Stimulated activated CD8-positive, alpha-beta memory T cell treated with anti-CD3 and anti-CD28 coated beads, Interleukin-12 subunit alpha, Interleukin-12 subunit beta, amount 100 ng/mL, for 1 hour (primary cell): ENCODE measurements at places on chromosomes 16 and 17.

DNA sequence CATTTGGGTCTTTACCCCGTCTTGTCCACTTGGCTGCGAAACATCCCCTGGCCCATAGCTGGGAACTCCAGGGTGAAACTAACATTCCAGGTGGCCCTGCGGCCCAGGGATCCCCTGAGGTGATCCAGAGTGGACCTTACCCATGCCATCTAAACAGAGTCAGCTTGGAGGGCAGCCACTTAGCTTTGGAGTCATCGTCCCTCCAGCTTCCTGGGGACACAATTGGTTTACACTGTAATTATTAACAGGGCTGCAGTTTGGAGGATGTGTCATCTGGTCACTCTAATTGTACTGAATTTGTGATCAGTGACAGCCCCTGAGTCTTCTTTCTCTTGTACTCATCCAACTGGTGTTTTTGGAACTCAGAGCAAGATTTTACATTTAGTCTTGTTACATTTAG is 149.9 kb downstream of the ENGASE start:
- no peak for DNase-seq

DNA sequence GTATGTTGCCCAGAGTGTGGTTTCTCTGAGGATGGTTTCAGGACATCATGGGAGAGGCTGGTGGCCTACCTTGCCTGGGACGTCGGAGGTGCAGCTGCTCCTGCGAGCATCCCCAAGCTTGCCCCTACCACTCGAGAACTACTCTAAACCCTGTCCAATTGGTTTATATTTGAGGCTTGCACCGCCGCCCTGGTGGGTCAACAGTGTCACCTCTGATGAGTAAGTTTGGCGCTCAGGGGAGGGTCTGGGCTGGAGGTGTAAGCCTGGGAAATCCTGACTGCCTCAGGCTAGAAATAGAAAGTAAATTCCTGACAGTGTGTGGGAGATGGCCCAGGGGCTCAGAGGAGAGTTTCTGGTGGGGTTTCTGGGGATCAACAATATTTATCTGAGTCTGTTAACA is 48.2 kb downstream of the CCDC42 start:
- DNase-seq: no peak

DNA sequence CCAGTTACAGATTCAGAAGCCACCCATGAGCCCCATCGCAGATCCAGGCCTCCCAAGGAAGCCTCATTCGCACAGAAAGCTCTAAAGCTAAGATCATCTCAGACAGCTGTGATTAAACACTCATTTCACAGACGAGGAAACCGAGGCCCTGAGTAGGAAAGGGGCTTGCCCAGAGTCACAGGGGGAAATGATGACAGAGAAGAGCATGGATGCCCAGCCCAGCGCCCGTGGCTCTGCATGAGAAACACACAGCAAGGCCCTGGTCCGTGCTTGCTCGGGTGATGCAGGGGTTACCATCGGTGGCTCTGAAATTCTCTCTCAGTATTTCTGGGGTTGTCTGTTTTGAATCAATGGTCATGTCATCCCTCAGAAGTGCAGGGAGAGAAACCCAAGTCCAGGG is 109.6 kb downstream of the C16orf78 start:
- no peak for DNase-seq

- no peak for DNase-seq
These were observed 13.2 kb downstream of the IL4R start for GRCh38 chr16:27326738-27327585.

DNA sequence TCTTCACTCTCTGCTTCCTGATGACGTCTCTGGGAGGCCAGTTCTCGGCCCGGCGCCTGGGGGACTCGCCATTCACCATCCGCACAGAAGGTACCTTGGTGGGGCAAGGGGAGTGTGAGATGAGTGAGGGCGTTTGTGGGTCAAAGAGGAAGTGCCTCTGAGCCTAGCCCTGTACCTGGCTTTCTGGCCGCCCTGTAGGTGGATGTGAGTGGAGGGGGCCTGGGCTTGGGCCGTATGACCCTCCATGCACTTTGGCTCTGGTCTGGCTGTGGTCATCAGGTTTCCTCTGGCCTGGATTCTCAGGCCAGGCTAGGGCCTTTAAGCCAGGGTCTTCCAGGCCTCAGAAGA is 4.6 kb downstream of the MGAT5B start:
- no peak for DNase-seq

DNA sequence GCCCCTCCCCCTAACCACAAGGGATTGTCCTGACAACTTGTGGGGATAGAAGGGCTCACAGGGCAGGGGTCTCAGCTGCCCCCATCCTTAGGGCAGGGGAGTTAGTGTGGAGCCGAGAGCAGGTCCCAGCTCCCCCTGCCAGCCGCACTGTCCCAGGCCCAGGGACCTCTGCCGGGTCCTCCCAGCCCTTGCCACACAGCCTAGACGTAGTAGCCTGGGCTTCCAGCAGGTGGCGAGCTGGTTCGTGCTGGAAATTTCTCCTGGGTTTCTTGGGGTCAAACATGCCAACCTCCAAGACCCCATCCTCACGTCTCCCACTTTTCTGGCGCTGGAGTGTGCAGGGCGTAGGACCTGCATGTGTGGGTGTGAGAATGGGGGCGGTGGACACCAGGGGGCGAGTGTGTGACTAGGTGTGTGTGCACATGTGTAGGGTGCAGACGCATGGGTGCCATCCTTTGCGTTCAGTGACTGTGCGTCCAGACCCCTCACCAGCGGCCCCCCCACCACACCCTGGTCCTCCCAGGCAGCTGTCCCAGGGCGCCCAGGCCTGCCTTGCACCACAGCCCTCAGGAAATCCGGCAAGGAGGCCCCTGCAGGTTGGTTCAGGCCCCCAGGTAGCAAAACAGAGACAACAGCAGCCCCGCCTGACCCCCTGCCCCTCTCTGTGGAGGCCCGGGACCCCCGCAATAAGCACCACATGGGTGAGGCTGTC is 29.5 kb downstream of the SBK1 start:
- DNase-seq: no peak

GRCh38 chr16:30954993-30955392 is 2.6 kb upstream of the SETD1A start:
- no peak for DNase-seq
